NCI-H2029 treated with DMSO at 0.1 percent for 48 hours (cell line): ENCODE measurements at places on chromosomes 5 and 9.

GRCh38 chr5:149486726-149487635 is 64.3 kb downstream of the CSNK1A1 start:
- DNase-seq = no peak

- no peak for DNase-seq
Observed at GRCh38 chr5:158812408-158812807, 287.3 kb downstream of the EBF1 start.

DNA sequence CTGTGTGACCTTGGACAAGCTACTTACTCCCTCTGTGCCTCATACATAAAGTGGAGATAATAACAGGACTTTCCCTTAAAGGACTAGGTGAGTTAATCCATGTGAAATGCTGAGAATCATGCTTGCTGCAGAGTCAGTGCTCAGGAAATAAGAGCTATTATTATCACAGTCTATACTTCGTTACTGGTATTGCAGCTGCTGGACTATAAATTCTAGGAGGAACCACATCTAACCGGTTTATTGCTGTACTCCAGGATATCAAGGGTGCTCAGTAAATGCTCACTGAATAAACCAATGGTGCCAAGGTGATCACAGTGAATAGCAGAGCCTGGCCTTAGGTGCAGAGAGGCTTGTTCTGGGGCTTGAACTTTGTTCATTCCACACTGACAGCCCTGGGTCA is 69.3 kb downstream of the HSPA4 start:
- peak; percentile 66 for DNase-seq

DNA sequence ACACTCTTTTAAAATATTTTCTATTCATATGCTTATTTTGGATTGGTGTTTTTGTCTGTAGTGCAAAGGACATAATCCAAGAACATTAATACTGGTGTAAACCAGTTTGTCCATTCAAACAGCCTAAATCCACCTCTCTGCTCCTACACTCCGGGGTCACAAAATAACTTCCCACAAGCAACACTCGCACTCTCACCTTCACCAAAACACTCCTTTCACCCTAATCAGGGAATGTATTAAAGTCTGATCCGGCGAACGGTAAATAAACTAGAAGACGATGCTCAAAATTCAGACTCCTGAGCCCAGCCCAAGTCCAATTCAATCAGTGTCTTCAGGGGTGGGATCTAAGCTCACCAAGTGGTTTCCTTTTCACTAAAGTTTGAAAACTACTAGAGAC is 649 bp downstream of the AP3B1 start:
- DNase-seq = no peak

- DNase-seq = no peak
Observed at GRCh38 chr5:179607160-179607931, 16.1 kb downstream of the HNRNPH1 start.

DNA sequence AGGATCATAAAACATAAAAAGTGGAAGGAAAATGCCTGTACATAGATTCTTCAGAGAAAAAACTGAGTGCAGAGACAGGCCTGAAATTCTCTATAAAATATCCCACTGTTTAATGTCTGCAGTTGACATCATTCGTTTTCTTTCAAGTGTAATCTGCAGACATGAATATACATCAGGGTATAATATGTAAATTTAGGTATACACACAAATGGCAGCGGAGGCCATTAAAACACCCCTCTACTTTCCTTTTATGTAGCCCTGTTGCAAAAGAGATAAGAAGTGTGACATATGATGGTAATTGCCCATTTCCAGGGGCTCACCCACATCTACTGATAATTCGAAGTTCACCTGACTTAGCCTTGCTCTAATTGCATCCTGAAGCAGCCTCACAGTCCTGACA is 164.3 kb downstream of the SLC24A2 start:
- no peak for DNase-seq

DNA sequence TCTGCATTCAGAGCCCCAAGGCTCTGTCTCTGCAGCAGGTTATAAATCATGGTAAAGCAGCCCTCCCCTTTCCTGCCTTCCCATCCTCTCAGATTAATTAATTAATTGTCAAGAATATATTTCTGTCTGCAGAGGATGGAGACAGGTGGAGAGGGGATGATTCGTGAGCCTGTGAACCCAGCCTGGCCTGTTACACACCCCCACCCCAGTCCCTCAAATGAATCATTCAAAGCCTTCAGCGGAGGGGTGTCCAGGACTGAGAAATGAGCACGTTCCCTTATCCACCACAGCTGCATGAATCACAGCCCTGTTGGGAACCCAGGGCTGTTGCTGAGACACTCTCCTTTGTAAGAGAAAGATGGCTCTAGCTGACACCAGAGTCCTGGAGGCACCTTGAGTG is 56.0 kb downstream of the NIPAL4 start:
- no peak for DNase-seq
